ENCODE measurements at places on chromosomes 7 and 10.

GRCh38 chr7:156816943-156817572 lies 75.9 kb downstream of the LMBR1 start:
- no peak for DNase-seq

- no peak for DNase-seq
Measured at GRCh38 chr7:37419496-37419895, 29.2 kb downstream of the ELMO1 start.

DNA sequence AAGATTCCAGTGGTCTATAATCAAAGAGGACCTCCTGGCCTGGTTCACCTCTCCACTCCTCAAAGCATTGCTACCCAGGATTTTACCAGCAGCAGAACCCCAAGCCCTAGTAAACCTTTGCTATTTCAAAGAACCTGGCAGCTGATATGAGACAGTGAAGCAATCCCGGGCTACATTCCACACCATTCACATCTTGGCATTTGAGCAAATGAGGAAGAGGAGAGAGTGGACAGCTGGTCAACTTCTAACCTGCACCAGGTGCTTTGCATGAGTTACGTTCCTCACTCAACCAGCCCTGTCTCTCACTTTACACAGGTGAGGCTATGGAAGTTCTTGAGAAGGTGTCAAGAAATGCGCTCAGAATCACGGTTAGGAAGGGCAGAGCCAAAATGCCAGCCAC lies 1.1 kb downstream of the CCDC3 start:
- no peak for DNase-seq

DNA sequence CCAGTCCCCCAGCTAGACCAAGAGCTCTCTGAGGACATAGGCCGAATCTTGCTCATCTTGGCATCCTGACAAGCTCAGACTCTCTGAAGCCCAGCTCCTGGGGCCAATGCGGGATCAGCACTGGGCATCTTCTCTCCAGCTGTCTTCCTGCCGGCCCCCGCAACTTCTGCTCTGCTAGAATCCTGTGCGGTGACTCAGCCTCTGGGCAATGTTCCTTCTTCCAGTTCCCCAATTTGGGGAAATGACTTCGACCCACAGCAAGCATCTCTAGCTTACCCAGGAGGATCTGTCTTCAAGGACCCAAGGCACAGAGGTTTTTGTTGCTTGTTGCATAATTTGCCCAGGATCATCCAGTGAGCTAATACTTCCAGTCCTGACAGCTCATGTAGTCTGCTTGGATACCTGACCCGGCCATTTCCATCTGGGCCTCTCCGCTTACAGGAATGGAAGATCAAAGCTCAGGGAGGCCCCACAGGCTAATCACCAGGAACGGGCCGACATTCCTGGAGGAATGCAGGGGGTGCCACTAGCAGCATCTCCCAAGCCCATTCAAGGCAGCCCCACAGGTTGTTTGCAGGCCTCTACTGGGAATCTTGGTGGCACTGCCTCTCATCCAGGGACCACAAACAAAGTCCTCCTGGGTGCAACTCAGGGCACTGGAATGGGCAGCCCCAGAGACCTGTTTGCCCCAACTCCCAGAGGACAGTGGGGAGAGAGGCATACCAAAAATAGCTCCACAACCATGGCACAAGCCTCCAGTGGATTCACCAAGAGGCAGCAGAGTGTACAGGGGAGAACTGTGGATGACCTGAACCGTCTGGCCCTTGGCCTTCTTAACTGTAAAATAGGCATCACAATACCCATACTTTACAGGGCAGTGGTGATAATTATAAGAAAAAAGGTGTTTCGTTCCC lies 151.9 kb downstream of the NEURL1 start:
- no peak for DNase-seq

- DNase-seq = no peak
Measured at GRCh38 chr10:110500515-110500905, 2.8 kb downstream of the DUSP5 start.

GRCh38 chr10:125144693-125145623 lies 15.4 kb downstream of the CTBP2 start:
- DNase-seq = no peak

DNA sequence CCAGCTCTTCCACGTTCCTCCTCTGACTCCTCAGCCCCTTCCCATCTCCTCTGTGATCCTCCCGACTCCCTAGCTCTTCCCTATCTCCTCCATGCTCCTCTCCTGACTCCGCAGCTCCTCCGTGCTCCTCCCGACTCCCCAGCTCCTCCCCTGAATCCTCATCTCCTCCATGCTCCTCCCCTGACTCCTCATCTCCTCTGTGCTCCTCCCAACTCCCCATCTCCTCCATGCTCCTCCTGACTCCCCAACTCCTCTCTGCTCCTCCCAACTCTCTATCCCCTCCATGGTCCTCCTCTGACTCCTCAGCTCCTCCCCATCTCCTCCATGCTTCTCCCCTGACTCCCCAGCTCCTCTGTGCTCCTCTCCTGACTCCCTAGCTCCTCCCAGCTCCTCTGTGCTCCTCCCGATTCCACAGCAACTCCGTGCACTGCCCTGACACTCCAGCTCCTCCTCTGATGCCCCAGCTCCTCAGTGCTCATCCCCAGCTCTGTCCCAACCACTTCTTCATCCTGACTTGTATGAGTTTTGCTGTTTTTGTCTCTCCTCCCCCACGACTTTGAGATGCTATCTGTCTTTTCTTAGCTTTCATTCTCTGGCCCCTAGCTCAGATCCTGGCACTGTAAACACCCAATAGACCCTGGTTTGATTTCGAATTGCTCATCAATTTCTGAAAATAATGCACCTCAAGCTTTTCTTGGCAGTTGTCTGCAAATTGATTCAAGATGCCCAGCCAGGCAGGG lies 38.3 kb downstream of the OAT start:
- no peak for DNase-seq

DNA sequence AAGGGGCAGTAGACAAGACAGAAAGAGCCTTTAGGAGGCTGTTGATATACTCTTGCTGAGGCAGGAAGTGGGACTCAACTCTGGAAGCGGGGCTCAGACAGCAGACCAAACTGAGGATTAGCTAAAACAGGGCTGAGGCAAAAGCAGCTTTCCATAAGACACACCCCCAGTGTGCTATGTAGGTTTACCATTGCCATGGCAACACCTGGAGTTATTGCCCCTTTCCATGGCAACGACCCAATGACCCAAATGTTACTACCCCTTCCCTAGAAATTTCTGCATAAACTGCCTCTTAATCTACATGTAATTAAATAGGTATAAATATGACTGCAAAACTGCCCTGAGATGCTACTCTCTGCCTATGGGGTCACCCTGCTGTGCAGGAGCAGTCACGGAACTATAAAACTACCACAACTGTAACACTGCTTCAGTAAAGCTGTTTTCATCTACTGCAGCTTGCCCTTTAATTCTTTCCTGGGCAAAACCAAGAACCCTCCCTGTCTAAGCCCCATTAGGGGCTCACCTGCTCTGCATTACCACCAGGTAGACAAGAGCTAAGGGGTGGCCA lies 348.4 kb upstream of the PODXL start:
- no peak for DNase-seq

GRCh38 chr7:151790095-151790829 lies 86.7 kb downstream of the PRKAG2 start:
- DNase-seq = no peak

DNA sequence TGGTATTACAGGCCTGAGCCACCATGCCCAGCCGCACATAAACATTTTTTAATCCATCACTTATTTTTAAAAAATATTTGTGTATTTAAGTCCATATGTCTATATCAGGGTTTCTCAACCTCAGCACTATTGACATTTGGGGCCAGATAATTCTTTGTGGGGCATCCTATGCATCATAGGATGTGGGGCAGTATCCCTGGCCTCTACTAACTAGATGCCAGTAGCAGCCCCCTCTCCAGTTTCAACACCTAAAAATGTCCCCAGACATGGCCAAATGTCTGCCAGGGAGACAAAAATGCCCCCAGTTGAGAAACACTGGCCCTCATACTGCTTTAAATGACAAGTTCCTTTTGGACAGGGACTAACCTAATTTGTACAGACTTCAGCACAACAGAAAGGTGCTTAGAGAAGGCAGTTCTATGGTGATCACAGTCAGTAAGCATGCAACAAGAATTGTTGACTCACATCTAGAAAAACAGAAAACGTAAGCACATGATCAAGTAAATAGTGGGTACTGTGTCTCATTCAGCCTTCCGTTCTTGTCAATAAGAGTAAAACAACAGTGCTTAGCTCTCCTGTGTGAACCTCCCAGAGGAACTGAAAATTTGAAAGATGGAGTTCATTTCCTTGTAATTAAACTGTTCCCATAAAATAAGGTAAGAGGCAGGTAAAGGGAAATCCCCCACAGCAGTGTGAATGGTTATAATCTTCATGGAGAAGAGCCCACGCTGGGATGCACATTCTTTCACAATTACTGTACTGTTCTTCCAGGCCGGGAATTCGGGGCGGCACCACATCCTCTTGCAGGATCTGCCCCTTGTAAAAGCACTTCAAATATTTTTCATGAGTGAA lies 17.3 kb upstream of the ADRB1 start:
- DNase-seq = no peak

DNA sequence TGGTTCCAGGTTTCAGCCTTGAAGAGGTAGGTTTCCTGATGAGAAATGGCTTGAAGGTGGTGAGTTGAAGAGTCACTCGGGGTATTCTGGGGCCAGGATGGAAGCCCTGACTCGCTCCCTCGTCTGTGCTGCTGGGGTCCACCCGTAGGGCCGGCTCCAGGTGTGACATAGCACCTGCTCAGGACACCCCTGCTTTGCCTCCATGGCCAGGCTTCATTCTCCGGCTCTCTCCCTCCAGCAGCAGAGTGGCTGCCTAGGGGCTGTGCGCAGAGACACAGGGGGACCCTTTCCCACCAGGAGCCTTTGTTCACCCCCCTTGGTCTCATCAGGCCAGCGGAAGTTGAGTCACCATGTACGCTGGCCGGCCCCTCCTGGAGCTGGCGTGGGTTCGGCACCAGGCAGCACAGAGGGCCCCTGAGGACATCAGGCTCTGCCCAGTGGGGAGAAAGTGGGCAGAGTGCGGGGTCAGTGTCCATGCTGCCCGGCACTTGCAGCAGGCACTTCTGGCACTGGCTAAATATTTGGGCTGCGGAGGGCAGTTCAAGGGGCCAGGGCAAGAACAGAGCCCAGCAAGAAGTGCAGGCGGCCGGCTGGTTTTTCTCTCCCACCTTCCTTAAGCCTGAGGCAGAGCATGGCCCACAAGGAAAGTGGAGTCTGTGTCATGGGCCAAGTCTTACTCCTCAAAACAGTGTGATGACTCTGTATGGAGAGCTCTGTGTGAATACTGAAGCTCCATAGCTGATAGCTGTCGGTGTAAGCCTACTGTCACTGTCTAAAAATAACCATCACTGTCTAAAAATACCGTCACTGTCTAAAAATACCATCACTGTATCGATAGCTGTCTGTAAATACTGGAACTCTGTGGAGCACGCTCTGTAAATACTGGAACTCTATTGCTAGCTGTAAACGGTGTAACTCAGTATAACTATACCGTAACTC lies 3.7 kb upstream of the PRKAR1B start:
- no peak for DNase-seq

- no peak for DNase-seq
Measured at GRCh38 chr7:22094413-22095342, 149.0 kb upstream of the CDCA7L start.

DNA sequence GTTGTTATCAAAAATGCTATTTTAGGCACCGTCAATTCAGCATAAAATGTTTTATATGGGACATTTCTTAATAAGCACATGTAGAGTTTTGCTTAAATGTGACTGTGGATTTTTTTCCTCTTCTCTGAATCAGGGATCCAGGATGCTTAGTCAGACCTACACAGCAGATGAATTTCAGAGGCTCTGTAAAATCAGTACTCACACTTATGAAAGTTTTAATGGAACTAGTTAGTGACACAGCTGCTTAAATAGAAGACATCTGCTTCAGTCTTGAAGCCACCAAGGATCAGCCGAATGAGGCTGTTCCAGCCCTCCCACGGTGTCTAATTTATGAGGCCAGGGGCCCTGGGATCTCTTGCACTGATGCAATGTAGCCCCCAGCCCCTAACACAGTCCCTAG lies 136.0 kb downstream of the MYOF start:
- DNase-seq = no peak

GRCh38 chr10:36038316-36038955 lies 396.3 kb upstream of the FZD8 start:
- DNase-seq = no peak

- no peak for DNase-seq
Measured at GRCh38 chr7:57205000-57205399, 72.8 kb upstream of the ZNF479 start.

GRCh38 chr10:68721673-68722335 lies 765 bp downstream of the CCAR1 start:
- DNase-seq = no peak

GRCh38 chr10:117942226-117942625 lies 104.5 kb downstream of the RAB11FIP2 start:
- DNase-seq = no peak

GRCh38 chr10:119705434-119705831 lies 20.4 kb upstream of the INPP5F start:
- no peak for DNase-seq

GRCh38 chr10:100364735-100365391 lies 17.8 kb downstream of the SCD start:
- DNase-seq = no peak

DNA sequence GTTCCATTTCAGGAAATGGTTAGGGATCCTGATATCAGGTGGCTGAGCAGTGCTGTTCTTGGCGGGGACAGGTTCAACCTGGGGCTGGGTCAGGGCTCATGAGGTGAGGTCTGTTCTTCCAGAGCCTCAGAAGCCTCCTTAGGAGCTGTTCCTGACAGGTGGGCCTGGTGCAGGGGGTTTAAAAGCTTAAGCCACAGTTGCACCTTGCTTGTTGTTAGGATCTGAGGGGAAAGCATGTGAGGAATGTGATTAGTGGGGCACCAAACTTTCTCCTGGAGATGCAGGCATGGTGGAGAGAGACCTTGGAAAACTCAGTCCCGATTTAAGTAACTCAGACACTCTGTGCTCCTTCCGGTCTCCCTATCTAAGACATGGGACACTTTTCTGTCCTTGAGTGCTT lies 18.7 kb upstream of the CRHR2 start:
- no peak for DNase-seq

DNA sequence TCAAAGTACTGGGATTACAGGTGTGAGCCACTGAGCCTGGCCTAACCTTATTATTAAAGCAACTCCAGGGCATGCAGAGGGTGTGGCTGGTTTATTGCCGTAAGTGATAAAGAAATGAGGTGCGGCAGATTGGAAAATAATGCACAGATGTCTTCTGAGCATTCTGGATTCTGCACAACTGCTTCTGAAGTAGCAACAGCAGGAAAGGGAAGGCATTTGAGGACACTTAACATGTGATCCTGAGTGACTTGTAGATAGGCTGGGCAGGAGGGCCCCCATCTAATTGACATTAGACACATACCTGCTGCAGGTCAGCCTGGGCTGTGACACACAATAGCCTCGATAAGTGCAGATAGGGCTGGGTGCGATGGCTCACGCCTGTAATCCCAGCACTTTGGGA lies 5.6 kb downstream of the RHBDD2 start:
- no peak for DNase-seq

DNA sequence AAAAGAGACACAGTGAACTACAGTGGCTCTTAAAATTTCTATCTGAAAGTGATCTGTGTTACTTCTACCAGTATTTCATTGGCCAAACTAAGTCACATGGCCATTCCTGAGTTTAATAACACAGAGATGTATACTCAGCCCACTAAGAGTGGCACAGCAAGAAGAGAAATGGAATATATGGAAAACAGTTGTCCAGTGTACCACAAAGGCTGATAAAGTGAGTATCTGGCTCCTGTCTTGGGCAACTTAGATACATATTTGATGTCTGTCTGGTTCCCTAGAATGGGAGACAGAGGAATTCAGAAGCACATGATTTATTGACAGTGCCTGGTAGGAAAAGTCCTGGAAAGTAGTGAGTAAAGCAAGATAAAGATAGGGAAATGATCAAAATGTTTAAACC lies 10.1 kb upstream of the PON1 start:
- DNase-seq = no peak
